ENCODE measurements at places on chromosomes 11 and 22. TPM values are rescaled to one million over a fixed set of nuclear protein-coding genes. Genes with fewer than 3 reads are reported as not detected.

UPK3A gene
- total RNA-seq: not detected

SHANK3 gene
- 3.8 TPM for total RNA-seq

PLA2G3 gene
- not detected for total RNA-seq

CST6 gene
- not detected for total RNA-seq

DEFB131B gene
- total RNA-seq: not detected
